ENCODE measurements at places on chromosomes 12 and 14.

- no peak for DNase-seq
Measured at GRCh38 chr12:105740970-105741725, 397.6 kb downstream of the NUAK1 start.

DNA sequence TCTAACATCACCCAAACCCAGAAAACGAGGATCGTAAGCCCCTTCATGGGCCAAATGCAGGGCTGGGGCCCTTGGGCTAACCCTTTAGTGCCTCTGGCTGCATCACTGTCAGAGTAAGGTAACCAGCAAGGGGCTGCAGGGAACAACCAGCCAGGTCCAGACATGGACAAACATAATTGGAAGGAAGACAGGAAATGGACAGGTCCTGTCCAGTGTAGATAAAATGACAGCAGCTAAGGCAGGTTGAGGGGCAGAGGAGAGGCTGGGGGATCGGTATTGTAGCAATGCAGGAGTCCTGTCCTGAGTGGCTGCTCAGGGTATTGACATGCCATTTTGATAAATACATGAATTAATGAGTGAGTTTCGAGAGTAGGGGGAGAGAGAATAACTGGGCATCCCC, 29.8 kb downstream of the BICD1 start:
- DNase-seq: no peak

DNA sequence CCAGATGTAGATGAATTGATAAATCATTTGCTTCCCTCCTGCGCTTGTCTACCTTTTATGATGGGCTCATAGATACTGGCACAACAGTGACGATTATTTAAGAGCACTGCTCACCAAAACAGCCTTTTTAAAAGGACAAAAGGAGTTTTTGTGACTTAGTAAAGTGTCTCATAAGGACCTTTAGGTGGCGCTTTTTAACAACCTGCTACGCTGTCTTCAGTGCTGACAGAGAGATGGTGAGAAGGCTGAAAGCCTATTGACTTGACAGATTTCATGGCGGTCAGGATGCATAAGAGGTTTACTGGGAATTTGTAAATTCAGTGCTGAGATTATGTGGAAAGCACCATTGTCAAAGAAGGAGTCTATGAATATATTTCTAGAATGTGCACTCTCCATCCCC, 87.6 kb downstream of the SLC15A5 start:
- DNase-seq: no peak

- DNase-seq: peak; percentile 58
Measured at GRCh38 chr14:61269321-61270083, 11.6 kb downstream of the TMEM30B start.

DNA sequence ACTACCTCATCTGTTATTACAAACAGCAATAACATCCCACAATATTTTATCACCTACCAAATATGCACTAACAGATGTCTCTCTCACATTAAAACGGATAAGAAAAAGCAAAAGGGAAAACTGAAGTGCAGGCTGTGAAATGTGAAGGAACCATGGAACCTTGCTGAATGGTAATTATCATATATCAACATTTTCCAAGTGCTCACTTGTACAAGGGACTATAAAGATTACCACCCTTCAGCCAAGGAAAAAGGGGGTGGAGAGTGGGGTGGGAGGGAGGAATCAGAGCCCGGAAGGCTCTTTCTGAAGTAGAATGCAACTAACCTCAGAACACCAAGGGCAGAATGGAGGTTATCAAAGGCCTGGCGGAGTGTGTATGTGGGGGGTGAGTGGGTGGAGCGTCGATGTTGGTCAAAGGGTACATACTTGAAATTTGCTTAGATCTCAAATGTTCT, 1.2 kb downstream of the SNX6 start:
- DNase-seq: no peak

GRCh38 chr14:24952851-24953666, 96.9 kb downstream of the STXBP6 start:
- no peak for DNase-seq

DNA sequence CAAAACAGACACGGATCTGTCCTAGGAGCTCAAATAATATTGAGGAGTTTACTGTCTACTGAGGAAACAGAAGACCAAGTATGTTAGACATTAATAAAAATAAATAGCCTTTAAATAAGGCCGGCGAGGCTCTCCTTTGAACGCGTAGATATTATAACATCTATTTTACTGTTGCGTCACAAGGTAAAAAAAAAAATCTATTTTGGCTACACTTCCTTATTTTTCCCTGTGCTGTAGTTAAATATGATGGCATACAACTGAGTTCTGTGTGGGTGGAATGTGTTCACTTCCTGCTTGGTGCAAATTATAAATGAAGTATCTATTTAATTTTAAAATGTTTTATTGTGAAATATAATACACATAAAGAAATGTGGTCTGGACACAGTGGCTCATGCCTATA, 17.2 kb upstream of the RAD52 start:
- DNase-seq: no peak

DNA sequence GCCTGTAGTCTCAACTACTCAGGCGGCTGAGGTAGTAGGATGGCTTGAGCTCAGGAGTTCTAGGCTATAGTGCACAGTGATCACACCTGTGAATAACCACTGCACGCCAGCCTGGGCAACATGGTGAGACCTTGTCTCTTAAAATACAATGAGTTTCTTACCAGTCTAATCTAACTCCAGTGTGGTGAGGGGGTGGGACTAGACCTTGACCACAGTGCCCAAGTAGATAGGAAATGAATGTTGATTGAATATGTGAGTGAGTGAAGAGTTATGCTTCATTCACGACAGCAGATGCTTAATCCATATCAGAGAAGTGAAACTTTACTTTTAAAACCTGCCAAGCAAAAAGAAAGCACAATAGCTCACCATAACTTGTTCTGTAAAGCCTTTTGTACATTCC, 11.2 kb upstream of the AK7 start:
- DNase-seq: no peak

DNA sequence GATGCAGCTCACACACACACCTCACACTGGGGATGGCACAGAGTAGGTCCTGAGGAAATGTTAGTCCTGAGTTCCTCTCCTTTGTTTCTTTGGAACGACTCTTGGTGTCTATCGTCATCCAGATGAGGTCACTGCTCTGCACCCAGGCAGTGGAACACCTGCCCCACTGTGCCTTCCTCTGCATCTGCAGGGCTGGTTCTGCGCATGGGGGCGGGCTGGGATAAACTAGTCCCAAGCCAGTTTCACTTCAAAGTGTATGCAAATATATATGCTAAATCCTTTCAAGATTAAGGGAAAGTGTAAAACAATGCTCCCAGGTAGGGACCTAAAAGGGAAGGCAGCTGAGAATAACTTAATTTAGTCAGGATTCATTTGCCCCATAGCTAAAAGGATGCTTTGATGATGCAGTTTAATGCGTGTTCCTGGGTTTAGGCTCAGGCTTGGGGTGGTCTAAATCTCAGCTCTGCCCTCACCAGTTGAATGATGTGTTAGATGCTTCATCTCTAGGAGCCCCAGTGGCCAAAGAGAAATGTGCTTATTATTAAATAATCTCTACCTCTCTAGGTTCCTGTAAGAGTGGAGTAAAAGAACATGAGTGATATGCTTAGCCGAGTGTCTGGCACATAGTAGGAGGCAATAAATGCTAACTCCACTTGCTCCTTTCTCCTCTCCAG, 47.1 kb upstream of the OVCH1 start:
- DNase-seq: no peak

- DNase-seq: no peak
Measured at GRCh38 chr12:54213079-54213478, 24.3 kb upstream of the SMUG1 start.

GRCh38 chr14:96479435-96480146, 22.6 kb upstream of the PAPOLA start:
- DNase-seq: no peak

DNA sequence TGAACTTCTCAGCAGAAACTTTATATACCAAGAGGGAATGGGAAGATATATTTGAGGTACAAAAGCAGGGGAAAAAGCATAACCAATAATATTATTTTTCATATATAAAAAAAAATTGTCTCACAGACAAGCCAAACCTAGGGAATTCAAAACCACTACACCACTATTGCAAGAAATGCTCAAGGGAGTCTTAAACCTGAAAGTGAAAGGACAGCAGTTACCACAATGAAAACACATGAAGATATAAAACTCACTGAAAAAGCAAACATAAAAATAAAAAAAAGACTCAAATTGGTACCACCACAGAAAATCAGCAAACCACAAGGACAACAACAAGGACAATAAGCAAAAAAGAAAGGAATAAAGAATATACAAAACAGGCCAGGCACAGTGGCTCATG, 131.9 kb downstream of the CEP128 start:
- DNase-seq: no peak

DNA sequence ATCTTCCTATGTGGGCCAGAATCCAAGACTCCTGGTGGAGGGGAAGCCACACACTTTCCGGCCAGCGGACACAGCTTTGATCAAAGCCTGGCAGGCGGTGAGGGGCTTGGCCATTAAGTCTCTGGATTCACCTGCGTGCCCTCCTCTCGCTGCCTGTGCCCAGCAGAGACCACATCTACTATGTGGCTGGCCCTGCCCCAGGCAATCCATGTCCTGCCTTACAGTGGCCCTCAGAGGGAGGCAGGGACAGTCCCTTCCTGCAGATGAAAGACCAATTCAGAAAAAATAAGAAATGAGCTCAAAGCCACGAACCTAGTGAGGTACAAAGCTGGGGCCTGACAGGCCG, 82.7 kb upstream of the GPR68 start:
- no peak for DNase-seq

- no peak for DNase-seq
Measured at GRCh38 chr12:32100361-32100760, 6.3 kb upstream of the BICD1 start.

- DNase-seq: no peak
Measured at GRCh38 chr12:122845041-122845864, 10.0 kb downstream of the HIP1R start.

DNA sequence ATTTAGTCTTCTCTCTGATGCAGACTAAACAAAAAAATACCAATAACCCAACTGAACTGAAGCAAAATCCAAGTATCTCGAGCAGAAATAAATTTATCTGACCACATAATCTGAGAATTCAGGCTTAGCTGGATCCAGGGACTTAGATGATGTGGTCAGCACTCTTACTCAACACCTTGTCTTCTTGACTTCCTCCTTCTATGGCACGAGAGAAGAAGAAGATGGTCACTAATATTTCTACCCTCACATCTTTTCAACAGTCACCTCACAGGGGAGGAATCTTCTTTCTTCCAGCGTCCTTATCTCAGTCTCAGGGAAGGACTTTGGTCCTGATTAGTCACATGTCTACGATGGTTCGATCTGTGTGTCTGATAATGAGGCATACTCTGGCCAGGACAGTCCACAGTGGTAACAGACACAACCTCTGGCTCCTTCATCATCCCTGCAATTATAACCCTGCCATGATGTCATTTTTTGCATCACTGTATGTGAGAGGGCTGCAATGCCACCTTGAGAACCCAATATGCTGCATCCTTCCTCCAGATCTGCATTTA, 15.8 kb downstream of the RGS6 start:
- no peak for DNase-seq

DNA sequence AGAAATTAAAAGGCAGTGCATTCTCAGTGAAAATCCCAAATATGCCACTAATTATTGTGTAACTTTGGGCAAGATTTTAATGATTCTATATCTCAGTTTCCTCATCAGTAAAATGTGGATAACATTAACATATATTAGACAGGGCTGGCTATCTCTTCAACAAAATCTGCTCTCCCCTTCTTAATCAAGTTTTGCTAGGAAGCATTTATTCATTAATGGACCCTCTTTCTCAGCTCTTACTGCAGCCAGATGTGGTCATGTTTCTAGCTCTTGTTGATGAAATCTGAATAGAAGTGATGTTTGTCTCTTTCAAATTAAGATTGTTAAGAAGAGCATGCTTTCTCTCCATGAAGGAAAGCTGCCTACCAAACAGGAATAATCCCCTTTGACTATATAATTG, 84.4 kb upstream of the PPFIA2 start:
- DNase-seq: no peak

- DNase-seq: no peak
Measured at GRCh38 chr14:74221741-74222140, 17.5 kb upstream of the VSX2 start.

GRCh38 chr14:102055181-102055901, 31.5 kb downstream of the HSP90AA1 start:
- DNase-seq: no peak

DNA sequence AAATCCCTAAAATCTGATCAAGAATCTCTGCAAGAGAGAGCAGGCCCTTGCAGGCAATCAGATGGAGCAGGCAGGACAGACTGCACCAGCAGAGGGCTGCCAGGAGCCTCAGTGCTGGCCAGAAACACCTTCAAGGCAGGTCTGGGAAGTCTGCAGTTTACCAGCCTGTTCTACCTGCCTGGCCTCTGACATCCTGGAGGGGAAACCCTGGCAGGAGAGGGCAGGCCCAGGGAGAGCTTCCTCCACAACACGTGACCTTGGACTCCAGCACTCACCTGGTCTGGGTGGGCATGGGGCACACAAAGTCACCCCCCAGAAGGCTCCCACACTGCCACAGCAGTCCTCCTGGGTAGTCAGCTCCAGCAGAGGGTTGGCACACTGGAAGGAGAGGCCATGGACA, 56.0 kb downstream of the ISCA2 start:
- no peak for DNase-seq

- DNase-seq: no peak
Measured at GRCh38 chr12:88638966-88639760, 58.9 kb upstream of the KITLG start.

DNA sequence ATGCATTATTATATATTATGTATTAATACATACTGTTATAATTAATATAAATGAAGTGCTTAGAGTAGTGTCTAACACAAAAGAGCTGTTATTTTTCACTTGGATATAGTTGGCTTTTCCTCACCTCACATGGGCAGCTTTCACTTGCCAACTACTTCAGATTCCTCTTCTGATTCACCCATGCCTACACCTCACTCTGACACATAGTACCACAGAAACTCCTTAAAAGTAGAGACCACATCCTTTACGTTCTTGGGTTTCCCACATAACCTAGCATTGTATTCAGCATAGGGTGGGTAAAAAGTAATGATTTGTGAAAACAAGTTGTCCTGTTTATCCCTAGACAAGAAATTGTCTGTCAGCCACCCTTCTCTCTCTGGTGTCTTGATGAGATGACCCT, 61.0 kb downstream of the DIO2 start:
- no peak for DNase-seq

GRCh38 chr14:34035177-34035933, 84.5 kb upstream of the EGLN3 start:
- DNase-seq: no peak
